ELR (cell line): ENCODE measurements at places on chromosomes 2 and 18.

DNA sequence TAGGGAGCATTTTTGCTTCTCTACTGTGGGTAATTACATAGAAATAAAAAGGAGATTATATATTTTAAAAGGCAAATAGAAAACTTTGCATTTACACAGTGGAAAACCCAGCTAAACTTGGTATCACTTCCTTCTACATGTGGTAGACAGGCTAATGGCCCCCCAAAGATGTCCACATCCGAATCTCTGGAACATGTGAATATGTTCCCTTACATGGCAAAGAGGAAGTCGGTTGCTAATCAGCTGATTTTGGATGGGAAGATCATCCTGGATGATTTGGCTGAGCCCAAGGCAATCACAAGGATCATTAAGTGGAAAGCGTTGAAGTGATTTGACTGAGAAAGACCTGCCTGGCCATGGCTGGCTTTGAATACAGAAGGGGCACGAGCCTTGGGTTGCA is 26.2 kb downstream of the CREG2 start:
- DNase-seq = no peak

DNA sequence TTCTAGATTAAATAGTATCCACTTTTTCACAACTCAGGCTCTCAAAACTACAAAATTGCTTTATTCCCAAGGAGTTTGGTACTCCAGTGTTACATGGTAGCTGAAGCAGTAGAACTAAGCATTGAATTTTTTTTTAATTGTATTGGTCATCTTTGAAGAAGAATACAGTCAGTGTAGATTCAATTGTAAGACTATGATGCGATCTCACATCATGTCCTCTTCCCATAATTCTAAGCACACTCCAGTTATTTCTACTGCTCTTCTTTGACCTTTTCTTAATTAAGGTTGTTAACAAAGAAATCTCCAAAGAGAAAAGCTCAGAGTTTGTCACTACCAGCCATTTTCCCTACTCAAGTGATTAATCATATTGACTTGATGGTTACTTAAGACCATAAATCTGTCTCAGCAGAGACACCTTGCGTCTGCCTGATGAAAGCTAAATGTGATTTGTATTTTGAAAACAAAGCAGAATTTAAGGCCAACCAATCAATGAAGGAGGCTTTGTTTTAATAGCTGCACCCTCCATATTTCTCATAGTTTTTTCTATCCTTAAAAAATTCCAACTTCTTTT is 130.2 kb downstream of the DTNA start:
- DNase-seq = no peak

DNA sequence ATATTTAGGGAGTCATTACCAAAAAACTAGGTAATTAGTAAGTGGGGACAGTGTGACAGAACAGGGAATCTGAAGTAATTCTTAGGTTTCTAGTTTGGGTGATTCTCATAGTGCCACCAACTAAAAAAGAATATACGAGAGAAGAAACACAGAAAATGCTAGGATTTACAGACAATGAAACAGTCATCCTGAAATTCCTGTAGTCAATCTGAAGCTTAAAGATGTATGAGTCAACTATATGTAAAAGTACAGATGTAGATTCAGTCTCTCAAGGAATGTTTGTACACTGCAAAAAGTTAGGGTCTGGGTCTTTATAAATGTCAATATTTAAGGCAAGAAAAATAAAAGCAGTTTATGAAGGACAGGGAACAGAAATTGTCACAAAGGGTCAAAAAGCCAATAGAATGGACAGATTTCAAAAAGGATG is 107.0 kb downstream of the STRN start:
- DNase-seq = no peak

- no peak for DNase-seq
Observed at GRCh38 chr2:241841181-241842066, 17.3 kb downstream of the PDCD1 start.

GRCh38 chr2:156826341-156826933 is 390.3 kb downstream of the GPD2 start:
- no peak for DNase-seq

DNA sequence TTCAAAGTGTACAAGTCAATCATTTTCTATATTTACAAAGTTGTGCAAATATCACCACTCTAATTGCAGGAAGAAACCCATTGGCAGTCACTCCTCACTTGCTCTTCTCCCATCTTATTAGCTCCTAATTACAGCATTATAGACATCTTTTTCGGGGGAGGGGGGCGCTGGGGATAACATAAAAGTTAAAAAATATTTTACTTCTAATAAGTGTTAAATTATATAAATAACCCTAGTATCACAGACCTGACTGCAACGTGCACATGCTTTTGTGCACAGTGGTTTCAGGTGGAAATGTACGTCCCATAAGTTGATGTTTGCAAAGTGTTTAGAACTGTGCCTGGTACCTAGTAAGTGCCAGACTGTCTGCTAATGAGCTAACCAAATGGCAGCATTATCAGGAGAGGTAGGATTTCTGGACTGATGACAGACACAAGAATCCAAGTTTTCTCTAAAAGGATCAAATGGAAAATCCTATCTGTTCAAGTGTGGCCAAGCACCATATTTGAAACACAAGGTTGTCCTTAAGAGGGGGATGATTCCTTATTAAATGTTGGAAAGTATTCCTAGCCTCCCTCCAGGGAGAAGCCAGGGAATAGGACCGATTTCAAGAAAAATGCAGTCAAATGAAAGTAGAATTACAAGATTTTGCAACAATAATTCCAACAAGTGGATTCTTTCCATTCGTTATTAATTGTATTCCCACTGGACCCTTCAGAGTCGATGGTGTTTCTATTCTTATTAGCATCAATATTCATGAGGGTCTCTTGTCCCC is 70.0 kb downstream of the ACKR3 start:
- no peak for DNase-seq

GRCh38 chr18:55110436-55110835 is 151.2 kb upstream of the CCDC68 start:
- DNase-seq = no peak

- DNase-seq = no peak
Observed at GRCh38 chr2:15765211-15765610, 173.5 kb downstream of the DDX1 start.

GRCh38 chr2:16069933-16070647 is 129.7 kb downstream of the MYCN start:
- no peak for DNase-seq

GRCh38 chr2:75493230-75493629 is 67.5 kb downstream of the EVA1A start:
- no peak for DNase-seq

DNA sequence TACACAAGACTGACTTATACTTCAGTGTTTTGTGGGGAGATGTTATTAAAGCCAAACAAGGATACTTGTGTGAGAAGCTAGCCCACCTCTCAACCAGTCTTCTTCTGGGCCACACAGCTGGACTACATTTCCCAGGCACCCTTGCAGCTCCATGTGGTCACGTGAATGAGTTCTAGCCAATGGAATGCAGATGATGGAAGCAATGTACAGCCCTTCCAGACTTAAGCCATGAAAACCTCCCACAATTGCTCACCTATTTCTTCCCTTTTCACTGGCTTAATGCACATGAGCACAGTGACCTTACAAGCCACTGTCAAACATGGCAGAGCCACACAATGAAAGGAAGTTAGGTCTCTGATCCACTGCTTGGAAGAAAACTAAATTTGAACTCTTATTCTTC is 20.4 kb upstream of the FEZ2 start:
- DNase-seq = peak; percentile 83

DNA sequence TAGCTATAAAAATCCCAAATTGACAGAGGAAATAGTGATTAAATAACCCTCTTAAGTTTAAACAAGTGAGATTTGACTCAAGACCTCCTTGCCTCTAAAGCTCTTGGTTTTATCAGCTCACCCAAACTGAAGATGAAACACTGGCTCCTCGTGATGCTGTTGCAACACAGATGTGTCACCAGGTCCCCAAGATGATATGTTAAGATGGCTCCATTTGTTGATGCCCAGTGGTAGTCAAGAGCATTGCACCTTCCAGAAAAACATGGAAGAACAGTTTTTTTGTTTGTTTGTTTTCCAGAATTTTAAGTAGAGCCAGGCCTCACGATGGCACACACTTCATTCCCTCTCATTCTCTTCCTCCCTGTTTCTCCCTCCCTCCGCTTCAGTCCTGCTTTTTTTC is 399.8 kb downstream of the TXNL1 start:
- peak; percentile 22 for DNase-seq

DNA sequence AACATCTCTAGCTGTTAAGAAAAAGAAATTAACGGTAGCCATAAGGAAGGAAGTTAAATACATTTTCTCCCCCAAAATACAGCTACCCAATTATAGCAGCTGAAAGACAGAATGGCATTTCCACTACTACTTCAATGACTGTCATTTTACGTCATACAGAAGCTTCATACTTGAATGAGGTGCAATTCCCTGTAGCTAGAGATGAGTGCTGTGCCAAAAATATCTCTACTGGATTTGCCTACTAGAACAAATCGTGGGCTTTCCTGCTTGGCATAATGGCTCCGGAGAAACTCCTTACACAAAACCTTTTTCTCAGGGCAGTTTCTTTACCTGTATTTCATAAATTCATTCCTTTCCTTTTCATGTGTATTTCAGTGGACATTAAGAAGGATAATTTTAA is 36.3 kb upstream of the NRXN1 start:
- no peak for DNase-seq

DNA sequence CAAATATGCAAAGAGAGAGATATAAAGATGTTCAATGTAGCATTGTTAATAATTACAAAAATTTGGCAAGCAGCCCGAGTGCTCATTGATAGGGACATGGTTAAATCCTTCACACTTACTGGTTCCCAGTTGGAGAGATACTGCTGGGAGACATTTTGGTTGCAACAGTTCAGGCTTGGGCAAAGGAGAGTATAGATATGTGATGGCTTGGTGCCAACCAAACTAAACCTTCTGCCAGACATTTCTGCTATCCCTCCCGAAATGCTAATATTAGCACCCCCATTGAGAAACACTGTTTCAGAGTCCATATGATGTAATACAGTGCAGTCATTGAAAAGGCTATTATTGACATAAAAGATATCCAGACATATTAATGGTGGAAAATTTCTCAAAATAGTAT is 11.5 kb downstream of the GEN1 start:
- no peak for DNase-seq

DNA sequence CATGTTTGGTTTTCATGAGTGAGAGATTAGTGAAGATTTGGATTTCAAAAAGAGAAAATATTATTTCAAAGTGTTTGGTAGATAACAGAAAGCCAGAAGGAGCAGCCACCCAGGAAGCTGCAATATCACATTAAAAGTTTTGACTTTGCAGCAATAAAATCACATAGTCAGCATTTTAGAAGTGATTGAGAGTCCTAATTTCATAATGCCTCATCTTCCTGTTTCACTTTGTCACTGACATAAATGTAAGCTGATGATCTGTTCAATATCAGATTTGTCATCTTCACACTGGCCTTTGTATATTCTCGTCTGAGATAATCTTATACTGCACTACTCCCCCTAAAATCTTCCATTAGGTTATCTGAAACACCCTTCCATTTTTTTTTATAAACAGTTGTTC is 690.5 kb downstream of the ADCYAP1 start:
- DNase-seq = no peak
